ENCODE measurements at places on chromosomes 12 and 14. TPM values are rescaled to one million over a fixed set of nuclear protein-coding genes. Genes with fewer than 3 reads are reported as not detected.

DNA sequence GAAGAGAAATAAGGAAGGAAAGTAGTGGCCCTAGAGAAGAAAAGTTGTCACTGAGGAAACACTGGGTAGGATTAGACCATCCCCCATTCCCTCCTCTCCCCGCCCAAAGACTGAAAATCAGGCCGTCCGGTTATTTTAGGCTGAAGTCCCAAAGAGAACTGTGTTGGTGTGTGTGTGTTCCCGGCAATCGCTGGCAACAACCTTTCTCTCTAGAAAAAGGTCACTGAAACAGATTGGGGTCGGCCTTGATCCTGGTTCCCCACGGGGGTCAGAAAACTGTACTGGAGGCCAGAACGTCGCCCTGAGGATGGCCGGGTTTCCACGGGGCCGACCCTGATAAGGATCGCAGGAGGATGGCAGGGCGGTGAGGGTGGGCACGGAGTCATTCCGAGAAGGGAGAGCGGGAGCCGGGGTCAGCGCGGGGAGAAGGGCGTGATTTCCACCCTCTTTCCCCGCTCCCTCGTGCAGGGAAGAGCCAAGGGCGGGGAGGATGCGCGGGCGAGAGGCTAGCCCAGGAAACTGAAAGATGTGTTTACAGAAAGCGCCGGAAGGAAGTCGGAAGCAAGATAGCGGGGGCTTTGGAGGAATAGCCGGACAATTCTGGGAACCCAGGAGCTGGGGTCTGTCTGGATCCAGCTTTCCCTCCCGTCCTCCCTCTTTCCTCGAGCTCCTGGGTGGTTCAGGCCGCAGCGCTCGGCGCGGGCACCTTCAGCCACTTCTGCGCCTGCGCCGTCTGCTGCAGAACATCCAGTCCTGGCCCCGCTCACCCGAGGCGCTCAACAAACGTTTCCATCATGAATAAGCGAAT, 25.3 kb upstream of the SPTLC2 start:
- DNase-seq, result no peak

DNA sequence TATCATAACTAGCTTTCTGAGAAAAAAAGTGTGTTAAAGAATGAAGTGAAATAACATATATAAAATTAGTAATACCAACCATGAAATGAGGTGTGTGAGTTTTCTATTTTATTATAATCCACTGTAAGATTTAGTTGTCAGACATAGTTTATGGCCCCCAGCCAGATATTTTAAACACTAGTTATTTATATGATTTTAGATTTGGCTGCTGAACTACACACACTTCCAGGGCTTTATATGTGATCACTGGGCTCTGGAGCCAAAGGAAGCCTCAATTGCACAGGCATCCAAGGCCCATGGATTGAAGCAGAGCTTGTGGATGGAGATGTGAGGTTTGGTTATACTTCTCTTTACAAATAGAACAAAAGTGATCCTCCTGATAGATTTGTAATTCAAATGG, 48.7 kb upstream of the CNTN1 start:
- DNase-seq, result no peak

The CHFR gene
- 0.39 TPM for total RNA-seq

The TMEM253 gene
- total RNA-seq, result 0.59 TPM

The SIX6 gene
- not detected for total RNA-seq

DNA sequence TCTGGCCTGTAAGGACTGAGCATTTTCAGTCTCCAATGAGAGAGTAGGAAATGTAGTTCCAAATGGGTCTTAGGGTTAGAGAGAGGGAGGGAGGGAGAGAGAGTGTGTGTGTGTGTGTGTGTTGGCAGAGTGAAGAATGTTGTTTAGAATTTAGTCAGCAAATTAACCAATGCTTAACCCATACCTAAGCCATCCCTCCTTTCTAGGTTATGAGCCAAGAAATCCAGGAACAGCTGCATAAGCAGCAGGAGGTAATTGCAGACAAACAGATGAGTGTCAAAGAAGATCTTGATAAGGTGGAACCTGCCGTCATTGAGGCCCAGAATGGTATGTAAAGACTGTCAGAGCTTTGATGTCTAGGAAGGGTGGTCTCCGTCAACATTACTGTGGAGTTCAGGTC, 56.9 kb downstream of the HSP90AA1 start:
- DNase-seq, result no peak

The RERG gene
- not detected for total RNA-seq

DNA sequence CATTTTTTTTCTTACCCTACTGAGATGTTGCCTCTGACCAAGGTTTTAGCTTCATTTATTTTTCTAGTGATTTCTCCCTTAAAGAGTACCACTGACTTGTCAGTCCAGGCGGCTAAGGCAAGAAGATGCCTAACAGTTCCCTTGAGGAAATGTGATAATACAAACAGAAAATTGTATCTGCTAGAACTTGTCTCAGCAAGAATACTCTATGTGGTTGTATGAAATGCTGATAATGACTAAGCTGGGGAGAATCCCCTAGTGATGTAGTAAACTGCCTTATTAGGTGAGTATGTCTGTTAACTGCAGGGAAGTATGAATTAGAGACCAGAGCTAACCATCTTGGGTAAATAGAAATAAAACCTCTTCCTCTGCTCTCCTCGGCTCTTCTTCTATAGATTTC, 6.7 kb downstream of the C12orf54 start:
- DNase-seq, result no peak

DNA sequence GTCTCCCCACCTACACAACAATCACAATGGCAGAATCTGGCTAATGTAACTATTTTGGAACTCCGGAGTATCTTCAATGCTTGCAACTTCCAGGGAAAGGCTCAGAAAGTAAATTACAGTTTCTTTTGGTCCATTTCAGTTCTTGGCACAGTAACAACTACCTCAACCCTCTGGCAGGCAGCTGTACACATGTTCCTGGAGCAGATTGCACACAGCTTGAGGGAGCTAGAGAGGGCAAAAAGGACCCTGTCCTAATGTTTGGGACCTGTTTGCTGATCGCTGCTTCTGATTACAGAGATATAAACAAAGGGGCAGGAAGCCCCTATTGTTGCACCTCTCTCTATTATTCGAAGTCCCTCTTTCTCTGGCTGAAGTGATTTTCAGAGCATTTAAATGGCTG, 35.2 kb upstream of the SLC38A1 start:
- DNase-seq, result no peak

Data from HCT116 (cell line).